ENCODE measurements at places on chromosomes 16 and 17. TPM values are rescaled to one million over a fixed set of nuclear protein-coding genes. Genes with fewer than 3 reads are reported as not detected.
A peak's percentile ranks its signal among the peaks of the same experiment; 100 is the strongest.

GRCh38 chr17:75036643-75037268 is 10.0 kb downstream of the ATP5PD start:
- H3K4me1 ChIP-seq: peaks cover 4% of the 10 kb centered on the region
- peaks cover 22% of the 10 kb centered on the region for H3K36me3 ChIP-seq
- DNase-seq: peak; percentile 77
- H3K27ac ChIP-seq: no peak overlapping the region

GRCh38 chr16:85947230-85948137 is 48.5 kb downstream of the IRF8 start:
- H3K27me3 ChIP-seq: no peaks in the 10 kb centered on the region
- DNase-seq: peak; percentile 63
- H3K4me1 ChIP-seq: peaks cover 15% of the 10 kb centered on the region
- peak overlapping the region; percentile 23 for H3K4me3 ChIP-seq
- H3K36me3 ChIP-seq: no peaks in the 10 kb centered on the region

DNA sequence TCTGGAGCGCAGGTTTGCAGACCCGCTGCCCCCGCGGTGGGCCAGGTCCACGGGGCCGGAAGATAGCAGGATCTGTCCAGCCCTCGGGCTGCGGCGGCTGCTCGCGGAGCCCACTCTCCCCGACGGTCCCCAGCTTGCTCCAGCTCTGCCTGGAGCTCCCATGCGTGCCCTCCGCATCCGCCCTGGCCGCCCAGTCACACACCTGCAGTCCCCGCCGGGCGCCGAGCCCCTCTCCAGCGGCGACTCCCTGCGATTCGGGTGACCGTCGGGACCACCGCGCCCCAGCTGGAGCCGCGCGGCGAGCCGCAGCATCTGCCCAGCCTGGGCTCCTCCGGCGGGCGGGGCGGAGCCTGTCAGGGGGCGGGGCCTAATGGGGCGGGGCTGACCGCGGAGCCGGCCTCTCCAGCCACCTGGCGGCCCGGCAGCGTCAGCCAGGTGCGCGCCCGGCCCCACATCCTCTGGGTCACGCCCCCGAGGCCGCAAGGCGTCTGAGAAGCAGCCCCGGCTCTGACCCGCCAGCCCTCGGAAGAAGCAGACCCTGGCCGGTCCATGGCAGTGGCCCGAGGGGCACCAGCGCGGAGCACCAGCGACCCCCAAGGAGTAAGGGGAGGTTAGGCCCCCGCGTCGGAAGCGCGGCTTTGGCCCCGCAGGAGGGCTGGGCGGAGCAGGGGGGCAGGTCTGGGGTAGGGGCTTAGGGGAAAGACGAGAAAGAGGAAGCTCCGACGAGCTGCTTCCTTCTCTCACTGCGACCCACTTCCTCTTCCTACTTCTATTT is at the start of gene PIK3R5:
PIK3R5 (minus strand) TSS at position 314 of the 775 bp plus-strand sequence. CDS start 54,213 bp downstream, outside the sequence.
- peak; percentile 78 for DNase-seq
- H3K4me1 ChIP-seq: no peaks in the 10 kb centered on the region
- no peaks in the 10 kb centered on the region for H3K27me3 ChIP-seq
- H3K27ac ChIP-seq: peak within 1 kb of the TSS; percentile 77

ACSM2B gene
- 602 TPM for total RNA-seq

All from right lobe of liver (tissue), 6 donors.